NCI-H69 (cell line): ENCODE measurements at places on chromosomes 2 and 18.
A peak's percentile ranks its signal among the peaks of the same experiment; 100 is the strongest.

- DNase-seq, result no peak
Measured at GRCh38 chr2:165110394-165110793, 93.5 kb downstream of the SCN3A start.

GRCh38 chr2:63099032-63099431, 48.4 kb downstream of the OTX1 start:
- no peak for DNase-seq

- peak; percentile 79 for DNase-seq
Measured at GRCh38 chr2:176652300-176653182, 383.3 kb downstream of the MTX2 start.

GRCh38 chr2:190695739-190696138, 46.9 kb downstream of the NAB1 start:
- DNase-seq, result peak; percentile 19

DNA sequence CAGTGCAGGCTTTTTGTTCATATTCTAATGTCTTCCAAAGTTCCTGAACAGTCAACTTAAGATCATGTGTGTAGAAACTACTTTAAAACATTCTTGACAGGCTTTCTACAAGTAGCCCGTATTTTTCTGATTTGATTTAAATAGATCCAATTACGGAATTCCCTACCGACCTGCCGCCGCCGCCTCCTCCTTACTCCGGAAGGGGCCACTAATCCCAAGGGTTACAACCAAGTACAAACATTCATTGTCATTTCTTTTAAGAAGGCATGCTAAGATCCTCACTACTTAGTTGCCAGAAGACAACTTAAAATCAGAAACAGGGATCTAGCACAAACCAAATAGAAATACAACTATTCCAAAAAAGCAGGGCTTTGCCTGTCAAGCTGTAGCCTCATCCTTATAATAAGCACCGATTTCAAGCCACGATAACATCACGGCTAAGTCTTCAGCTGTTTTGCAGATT, 784 bp downstream of the WDR33 start:
- peak; percentile 35 for DNase-seq

DNA sequence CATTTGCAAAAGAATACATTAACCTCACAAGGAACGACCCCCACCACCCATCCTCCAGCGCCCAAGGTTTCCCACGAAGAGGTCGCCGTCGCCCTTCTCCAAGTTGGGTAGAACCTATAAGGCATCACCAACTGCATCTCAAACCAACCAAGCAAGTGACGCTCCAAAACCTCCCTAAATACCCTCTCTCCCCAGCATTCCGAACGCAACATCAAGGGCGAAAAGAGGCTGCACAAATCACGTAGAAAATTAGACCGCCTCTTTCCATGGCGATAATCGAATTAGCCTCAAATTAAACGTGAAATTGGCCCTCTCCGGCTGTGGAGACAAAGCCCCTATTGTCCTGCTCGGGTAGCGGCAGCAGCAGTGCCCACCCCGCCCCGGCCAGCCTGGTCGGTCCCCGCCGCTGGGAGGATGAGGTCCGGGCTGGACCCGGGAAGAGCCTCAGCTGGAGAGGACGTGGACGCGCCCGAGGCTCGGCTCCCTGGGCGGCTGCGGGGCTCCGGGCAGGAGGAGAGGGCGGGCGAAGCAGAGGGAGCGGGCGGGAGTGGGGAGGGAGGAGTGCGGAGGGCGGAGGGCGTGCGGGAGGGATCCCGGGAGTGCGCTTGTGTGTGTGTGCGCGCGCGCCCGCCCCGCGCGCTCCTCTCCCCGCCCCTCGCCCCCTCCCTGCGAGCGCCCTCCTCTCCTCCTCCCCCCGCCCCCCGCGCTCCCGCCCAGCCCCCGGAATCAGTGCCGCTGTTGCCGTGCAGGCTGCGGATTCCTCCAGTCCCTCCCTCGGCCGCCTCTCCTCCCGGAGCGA, at the start of gene SPTBN1:
Gene SPTBN1 (plus strand): TSS at position 765 of the 799 bp plus-strand sequence. CDS start 70,092 bp downstream, outside the sequence.
- peak; percentile 87 for DNase-seq

DNA sequence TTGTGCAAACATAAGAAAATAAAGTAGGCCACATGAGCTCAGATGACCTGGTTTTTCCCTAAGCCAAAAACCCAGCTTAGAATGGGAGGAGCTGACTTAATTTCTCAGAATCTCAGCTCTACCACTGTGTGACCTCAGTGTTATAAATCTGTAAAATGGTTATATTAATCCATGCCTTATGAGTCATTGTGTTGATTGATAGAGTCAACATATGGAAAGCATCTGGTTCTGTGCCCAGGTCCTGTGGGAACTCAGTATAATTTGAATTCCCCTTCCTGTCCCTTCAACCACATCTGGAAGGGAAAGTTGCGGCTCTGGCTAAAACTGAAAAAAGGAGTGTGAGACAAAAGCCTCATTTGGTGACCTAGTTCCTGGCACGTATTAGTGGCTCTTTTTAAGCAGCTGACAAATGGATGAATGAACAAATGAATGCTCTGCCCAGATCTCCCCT, 25.7 kb downstream of the TMEM177 start:
- DNase-seq, result no peak

- DNase-seq, result no peak
Measured at GRCh38 chr2:231549446-231550239, 19.4 kb upstream of the NMUR1 start.

DNA sequence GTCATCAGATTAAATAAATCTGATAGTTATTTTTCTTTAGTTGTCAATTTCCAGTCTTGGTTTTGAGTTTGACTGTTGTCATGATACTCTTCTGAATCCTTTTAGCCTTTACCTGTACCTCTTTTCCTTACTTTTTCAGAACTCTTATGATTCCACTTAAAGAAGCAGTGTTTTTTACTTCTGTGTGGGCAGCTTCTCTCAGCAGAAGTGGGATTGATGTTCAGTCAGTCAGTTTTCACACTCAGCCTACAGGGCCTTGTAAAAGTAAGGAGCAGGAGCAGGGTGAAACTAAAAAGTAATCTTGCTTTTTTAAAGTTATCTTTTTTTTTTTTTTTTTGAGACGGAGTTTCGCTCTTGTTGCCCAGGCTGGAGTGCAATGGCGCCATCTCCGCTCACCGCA, 75.1 kb downstream of the HAUS1 start:
- DNase-seq, result no peak

DNA sequence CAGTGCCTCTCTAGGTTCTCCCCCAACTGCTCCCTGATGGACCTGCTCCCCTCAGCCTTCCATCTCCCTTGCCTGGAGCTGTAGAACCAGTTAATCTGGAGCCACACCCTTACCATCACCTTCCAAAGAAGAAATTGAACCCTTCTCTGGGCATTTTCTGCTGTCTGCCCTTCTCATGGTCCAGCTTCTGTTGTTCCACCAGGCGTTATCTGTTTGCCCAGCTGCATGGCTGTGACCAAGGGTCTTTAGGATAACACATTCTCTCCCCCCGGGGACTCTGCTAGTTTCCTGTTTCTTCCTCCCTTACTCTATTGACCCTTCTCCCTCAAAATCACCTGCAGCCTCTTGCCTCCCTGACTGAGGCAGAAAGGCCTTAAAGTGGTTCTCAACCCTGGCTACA, 3.2 kb upstream of the ANKRD53 start:
- DNase-seq, result no peak

GRCh38 chr18:50819027-50819727, 639 bp downstream of the MRO start:
- DNase-seq, result peak; percentile 86

DNA sequence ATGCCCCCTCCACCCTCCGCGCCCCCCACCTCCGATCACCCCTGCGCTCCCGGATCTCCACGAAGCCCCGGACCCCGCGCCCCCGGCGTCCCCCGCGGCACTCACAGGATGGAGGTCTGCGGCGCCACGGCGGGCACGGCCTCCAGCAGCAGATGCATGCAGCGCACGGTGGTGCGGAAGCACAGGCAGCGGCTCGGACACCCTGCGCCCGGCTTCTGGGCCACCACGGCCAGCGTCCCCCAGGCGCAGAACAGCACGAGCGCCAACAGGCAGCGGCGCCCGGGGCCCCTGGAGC, 217 bp downstream of the PXDN start:
- DNase-seq, result no peak

DNA sequence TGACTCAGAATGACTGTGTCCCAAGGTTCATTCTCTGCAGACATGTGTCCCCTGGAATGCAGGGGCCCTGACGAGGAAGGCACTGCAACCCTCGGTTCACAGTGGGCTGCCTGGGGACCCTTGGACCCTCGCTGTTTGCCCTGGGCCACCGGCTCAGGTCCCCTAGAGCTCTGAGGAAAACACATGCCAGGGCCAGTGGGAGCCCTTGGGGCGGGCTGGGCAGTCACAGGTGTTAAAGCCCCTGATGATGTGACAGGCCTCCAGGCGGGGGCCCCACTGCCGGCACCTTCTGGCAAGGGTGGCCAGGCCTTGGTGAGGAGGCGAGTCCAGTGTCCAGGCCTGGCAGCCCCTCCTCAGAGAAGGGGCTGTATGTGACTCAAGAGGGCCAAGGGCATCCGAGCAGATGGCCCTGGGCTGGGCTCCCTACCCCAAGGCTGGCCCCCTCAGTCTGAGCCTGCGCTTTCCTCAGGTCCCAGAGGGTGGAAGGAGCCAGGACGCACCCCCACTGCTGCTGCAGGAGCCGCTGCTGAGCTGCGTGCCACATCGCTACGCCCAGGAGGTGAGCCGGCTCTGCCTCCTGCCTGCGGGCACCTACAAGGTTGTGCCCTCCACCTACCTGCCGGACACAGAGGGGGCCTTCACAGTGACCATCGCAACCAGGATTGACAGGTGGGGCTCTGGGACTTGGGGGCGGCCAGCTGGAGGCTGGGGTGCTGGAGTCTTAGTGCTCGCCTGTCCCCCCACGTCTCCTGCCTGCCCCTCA, 11.1 kb downstream of the CAPN10 start:
- no peak for DNase-seq

DNA sequence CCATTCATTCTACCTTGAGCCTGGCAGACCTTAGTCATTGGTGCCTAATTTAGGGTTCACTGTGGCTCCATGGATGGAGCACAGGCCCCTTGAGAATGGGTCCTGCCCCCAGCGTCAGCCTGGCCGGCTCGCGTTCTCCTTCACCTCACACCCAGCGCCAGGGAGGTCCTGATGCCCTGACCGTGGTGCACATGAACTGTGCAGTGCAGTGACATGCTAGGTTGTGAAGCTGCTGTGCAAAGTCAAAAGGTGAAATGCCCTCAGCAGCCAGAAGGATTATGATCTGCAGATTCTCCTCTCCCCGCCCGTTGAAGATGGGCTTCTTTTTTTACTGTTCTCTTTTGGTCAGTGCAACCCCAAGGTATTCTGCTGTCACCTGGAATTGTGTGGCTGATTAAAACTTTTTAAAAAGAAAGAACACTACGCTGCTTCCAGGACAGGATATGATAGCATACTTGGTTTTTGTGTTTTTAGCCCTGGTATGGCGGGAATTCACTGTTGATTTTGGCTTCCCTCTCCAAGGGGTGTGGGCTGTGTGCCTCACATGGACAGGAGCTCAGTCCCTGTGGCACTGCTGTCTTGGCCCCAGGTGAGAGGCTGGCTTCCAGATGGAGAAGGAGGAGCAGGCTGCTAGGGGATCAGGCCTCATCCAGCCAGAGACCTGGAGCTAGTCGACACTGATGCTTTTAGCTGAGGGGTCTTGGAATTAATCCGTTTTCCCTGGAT, 49.4 kb upstream of the MCFD2 start:
- no peak for DNase-seq

DNA sequence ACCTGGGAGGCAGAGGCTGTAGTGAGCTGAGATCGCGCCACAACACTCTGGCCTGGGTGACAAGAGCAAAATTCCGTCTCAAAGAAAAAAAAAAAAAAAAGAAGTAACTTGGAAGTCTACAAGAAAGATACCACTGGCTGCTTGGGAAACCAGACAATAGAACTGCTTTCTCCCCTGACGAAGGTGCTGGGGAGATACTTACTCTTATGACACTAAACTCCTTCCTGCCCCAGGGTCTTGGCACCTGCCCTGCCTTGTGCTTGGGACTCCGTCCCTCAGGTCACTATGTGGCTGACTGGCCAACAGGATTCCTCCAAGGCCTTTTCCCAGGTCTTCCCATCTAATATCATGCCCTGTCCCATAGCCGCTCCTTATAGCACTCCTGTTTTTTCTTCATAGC, 30.7 kb downstream of the INPP5D start:
- no peak for DNase-seq

GRCh38 chr18:75170916-75171315, 38.0 kb downstream of the PTGR3 start:
- no peak for DNase-seq

DNA sequence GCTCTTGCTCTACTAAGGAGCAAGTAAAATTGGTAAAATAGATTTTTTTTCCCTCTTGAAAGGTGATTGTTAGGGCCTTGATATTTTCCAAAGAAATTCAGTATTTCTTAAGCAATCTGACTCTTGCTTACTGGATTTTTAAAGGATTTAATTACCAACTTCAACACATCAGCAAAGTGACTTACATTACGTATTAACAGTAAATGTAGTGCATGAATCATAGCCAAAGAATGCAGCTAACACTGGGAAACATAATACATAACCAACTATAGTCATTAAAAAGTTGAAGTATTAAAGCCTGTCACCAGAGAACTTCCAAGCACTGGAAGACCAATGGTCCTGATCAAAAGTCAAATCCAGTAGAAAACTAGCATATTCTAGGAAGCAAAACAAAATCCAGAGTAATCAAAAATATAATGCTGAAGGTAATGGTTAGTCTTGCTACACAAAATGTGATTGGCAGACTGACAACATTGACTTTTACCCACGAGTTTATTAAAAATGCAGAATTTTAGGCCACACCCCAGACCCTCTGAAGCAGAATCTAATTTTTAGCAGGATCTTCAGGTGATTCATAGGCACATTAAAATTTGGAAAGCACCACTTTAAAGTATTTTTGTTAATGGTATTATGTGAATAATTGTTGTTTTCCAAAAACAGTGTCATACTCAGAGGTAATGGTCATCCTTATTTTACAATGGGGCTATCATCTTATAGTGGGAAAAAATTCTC, 31.8 kb upstream of the CAVIN2 start:
- no peak for DNase-seq

DNA sequence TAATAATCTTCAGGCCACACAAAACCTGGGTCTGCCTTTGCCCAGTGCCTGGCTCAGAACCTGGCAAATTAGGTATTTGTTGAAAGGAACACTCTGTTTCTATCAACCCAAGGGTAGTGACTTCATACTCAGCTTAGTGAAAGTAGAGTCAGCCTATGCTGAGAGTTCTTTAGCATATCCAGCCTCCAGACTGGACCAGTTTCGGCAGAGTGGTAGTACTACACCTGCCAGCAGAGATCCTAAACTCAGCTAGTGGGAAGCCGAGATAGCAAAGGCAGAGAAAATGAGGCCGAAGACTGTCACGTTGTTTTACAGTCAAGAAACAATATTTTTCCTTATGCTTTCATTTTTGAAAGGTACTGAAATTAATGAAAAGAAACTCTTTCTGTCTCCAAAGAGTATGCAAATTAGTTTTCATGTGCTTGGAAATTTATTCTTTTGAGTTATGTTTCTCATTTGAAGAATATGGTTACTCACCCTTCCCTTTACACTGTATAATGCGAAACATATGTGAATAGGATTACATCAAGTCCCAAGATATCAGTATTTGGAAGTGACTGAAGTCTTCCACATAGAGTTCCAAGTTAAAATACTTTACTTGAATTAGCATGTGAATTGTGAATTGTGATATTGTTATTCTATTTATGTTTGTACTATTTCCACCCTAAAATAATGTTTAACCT, 52.2 kb upstream of the UGP2 start:
- no peak for DNase-seq

GRCh38 chr18:25470062-25470461, 118.1 kb upstream of the ZNF521 start:
- no peak for DNase-seq

GRCh38 chr2:85590950-85591349, 4.6 kb upstream of the RNF181 start:
- no peak for DNase-seq

GRCh38 chr18:63137999-63138435, 181.6 kb downstream of the BCL2 start:
- DNase-seq, result no peak
